NCI-H1436 (cell line): ENCODE measurements at places on chromosomes 5 and 9.

GRCh38 chr5:168219515-168220410 is 71.7 kb upstream of the WWC1 start:
- DNase-seq: no peak

- DNase-seq: no peak
Observed at GRCh38 chr5:141785711-141786110, 92.5 kb downstream of the PCDH1 start.

DNA sequence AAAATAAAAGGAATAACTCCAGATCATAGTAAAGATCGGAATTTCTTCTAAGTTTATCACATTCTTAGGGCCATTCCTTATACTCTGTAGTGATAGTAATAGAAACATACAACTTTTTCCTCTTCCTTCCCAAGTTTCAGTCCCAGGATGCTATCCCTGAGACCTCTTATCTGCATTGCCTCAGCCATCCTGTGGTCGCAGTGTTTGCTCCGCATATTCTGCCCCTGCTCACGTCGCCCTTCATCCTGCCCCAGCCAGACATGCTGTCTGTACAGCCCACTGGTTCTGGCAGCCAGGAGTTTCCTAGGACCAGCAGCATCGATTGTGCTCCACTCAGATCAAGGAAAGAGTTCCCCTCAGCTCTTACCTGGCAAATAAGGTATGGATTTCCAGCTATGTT is 132.7 kb upstream of the ERCC6L2 start:
- no peak for DNase-seq

GRCh38 chr5:142012792-142013388 is at the start of gene GNPDA1:
TSS of gene GNPDA1 (minus strand) at chr5:142013027. CDS start at chr5:142012035, 992 bp downstream.
- peak; percentile 44 for DNase-seq

DNA sequence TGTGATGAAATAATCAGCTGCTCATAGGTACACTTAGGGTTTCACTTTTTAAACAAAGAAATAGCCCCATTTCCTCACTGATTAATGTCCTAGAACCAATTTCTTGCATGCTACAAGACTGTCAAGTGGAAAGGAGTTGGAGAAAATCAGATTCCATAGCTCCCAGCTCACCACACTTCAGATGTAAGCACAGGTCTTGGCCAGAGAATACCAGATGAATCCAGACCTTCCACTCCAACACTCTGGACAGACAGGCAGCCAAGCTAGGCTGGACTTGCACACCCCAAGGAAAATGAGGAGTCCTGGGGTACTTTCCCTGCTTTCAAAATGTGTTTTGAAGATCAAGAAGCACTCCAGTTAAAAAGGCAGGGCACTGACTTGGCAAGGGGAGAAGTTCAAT is 68.5 kb downstream of the KLHL3 start:
- DNase-seq: no peak

DNA sequence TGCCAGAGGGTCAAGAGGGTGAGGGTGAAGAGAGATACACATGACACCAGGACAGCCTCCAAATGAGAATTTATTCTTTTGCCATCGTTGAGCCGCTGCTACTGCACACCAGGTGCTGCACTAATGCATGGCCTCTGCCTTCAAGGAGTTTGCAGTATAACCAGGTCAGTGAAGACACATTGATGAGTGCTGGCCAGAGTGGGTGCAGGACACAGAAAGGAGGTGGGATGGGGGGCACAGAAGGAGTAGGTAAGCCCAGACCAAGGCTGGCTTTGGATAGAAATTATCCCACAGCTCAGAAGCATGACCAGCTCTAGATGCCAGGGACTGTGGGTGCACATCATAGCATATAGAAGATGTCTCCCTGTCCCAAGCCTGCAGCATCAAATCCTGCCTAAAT is 38.0 kb downstream of the FOXI1 start:
- no peak for DNase-seq

DNA sequence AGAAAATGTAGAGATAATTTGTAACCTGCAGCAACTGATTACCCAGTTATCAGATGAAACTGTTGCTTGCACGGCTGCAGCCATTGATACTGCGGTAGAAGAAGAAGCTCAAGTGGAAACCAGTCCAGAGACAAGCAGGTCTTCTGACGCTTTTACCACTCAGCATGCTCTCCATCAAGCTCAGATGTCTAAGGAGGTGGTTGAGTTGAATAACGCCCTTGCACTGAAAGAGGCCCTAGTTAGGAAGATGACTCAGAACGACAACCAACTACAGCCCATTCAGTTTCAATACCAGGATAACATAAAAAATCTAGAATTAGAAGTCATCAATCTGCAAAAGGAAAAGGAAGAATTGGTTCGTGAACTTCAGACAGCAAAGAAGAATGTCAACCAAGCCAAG is 1.7 kb downstream of the KIF4B start:
- DNase-seq: no peak

DNA sequence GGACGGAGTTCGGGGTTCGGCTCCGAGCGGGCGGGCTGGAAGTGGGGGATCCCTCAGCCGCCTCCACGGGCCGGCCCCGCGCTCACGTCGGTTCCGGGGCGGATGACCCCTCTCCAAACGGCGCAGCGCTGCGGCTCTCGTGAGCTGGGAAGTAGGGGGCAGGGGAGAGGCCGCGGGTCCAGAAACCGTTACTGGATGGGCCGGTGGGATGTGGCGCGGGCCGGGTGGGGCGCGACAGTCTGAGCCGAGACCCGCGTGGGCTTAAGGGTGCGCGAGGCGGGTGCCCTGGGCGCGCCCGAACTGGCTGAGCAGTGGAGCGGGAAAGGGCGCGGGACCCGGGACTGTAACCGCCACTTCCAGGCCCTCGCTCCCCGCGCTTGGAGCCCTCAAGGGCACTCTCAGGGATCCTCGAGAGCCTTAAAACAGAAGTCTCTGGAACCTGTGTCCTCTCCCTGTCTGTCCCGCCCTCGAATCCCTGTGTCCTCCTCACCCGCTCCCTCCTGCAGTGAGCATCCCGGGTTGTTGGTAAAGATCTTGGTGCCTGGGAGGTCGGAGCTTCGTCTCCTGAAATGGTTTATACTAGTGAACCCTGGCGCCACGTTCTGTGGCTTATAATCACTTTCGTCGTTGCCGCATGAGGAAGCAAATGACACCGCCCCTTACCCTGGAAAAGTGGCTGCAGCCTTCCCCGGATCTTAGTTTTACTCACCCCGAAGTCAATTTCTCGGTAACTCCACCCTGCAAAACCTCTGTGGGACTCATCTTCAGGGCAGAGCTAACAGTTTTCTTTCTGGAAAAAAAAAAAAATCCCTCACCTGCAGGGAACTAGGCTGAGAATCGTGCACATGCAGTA is 571 bp upstream of the MARCHF11 start:
- no peak for DNase-seq

GRCh38 chr9:98568234-98568908 is 140.4 kb downstream of the GABBR2 start:
- no peak for DNase-seq

- DNase-seq: no peak
Observed at GRCh38 chr9:38708759-38709158, 11.2 kb downstream of the FAM240B start.

DNA sequence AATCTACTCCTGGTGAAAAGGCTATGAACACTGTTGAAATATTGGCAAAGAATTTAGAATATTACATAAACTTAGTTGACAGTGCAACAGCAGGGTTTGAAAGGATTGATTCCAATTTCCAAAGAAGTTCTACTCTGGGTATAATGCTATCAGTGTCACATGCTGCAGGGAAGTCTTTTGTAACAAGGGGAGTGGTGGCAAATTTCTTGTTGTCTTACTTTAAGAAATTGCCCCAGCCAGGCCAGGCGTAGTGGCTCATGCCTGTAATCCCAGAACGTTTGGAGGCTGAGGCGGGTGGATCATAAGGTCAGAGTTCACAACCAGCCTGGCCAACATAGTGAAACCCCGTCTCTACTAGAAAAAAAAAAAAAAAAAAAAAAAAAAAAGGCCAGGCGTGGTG is 86.3 kb upstream of the OTULINL start:
- DNase-seq: no peak

GRCh38 chr9:35603506-35603985 is 1.5 kb upstream of the TESK1 start:
- no peak for DNase-seq

DNA sequence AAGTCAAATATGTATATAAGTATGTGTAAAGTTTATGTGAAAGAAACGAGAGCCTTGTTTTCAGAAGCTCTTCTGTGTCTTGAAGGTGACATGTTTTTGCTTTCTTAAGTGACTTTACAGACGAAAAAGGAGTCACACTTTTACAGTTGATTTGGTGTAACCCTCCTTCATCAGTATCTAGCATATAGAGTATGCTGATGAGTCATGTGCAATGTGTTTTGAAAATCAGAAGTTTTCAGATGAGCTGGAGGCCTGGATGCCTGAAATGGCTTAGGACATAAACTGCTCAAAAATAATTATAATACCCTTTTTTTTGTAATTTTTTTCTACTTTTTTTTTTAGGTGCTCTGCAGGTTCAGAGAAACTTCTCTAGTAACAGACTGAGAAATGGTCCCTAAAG is 209.5 kb downstream of the CD180 start:
- no peak for DNase-seq

GRCh38 chr5:12023614-12024241 is 119.5 kb upstream of the CTNND2 start:
- DNase-seq: no peak

GRCh38 chr5:78601559-78602314 is 46.8 kb downstream of the LHFPL2 start:
- DNase-seq: no peak

DNA sequence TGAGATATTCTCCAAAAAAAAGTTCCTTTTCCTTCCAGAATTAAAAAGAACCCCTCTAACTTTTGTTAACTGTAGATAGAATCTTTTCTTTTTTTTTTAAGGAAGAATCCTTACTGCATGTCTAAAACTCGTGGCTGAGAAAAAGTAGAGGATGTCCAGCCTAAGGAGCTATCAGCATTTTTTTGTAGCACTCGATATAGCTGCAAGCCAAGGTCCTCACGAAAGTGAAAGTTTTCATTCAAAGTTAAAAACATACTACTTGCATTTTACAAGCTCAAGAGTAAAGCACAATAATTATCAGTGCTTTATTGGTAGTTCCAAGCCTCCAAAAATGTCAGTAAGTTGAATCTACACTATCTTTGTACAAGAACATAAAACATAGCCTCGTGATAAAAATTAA is 28.7 kb upstream of the ZSWIM6 start:
- no peak for DNase-seq

GRCh38 chr5:95153511-95153910 is 131.4 kb downstream of the MCTP1 start:
- no peak for DNase-seq
